Activated T-helper 9 cell treated with anti-CD3 and anti-CD28 coated beads, Interleukin-2, amount 50 U/mL, for 16 hours (primary cell): ENCODE measurements at places on chromosomes 4 and X.

DNA sequence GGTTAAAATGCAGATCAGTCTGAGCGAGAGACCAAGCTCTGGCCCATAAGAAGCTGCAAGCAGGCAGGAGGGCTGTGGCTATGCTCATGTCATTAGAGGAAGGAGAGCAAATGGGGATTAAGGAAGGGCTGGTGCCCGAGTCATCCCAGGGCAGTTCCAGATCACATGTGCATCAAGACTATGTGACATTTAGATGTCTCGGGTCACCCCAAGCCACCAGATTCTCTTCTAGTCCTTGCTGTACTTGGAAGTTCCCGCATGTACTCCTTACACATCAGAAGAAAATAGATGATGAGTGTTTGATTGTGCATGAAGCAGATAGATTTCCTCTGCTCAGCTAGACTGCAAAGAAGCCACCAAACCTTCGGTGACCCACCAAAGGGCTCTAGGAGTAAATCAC is 42.1 kb upstream of the KLHL34 start:
- DNase-seq = no peak

DNA sequence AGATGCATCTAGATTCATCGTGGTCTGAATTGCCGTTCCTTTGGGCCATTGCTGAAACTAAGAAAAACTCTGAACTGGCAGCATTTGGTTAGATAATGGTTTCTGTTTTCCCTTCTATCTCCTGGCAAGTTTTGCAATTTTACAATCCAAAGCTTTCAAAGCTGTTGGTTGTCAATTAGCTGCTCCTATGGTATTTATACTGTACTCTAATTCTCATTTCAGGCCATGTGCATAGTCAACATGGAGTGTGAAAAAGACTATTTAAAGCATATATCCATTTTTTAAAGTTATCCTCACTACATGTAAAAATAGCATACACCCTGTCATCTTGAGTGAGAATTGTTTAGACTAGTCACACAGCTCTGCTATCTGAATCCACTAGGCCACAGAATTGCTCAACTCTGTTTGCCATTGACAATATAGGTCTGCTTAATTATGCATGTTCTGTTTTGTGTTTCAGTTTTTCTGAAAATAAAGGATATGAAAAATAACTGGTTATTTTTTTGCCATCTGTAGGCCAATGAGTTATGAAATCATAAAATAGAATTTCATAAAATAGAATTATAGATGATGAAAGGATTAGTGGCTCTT is 27.7 kb upstream of the TEC start:
- no peak for DNase-seq

GRCh38 chr4:89196056-89196674 is 84.8 kb downstream of the TIGD2 start:
- DNase-seq = no peak

DNA sequence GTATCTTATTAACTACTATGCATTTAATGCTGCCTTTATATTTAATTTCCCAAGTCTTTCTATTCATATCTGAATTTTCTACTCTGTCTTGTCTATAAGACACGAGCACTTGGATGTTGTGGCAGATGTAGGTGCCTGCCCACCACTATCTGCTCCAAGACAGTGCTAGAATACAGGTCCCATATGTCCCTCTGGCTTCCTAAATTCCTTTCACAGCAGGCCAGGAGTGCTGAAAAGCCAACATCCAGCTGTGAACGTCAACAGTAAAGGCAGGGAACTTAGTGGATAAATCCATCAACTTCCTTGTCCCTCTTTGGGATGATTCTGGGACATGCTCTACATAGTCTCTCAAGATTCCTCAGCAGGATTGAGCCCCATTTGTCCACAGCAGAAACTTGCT is 245.1 kb upstream of the ETNPPL start:
- no peak for DNase-seq

- DNase-seq = no peak
These were observed 1077.3 kb downstream of the RAPGEF2 start for GRCh38 chr4:160180211-160180610.

DNA sequence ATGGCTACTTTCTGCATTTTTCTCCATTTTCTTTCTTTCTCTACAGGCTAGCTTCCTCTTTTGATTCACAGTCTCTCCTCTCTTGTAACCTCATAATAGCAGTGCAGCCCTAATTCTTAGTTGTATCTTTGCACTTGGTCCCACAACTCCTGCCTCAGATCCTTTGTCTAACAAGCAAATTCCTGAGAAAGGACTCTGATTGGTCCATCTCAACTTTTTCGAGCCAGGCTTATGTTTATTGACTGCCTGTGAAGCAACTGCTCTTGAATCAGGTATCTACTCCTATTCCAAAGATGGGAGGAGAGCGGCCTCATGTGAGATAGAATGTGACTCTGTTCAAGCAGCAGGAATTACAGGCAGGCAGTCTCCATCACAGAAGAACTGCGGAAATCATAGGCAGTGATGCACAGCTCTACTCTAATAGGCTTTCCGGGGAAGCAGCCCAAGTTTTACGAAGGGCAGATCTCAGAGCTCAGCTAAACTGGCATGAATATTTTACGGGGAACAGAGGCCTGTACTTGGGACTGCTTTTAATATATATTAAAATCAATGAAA is 123.5 kb downstream of the GABRB1 start:
- no peak for DNase-seq

GRCh38 chr4:105650190-105650589 is 58.3 kb downstream of the INTS12 start:
- DNase-seq = no peak

DNA sequence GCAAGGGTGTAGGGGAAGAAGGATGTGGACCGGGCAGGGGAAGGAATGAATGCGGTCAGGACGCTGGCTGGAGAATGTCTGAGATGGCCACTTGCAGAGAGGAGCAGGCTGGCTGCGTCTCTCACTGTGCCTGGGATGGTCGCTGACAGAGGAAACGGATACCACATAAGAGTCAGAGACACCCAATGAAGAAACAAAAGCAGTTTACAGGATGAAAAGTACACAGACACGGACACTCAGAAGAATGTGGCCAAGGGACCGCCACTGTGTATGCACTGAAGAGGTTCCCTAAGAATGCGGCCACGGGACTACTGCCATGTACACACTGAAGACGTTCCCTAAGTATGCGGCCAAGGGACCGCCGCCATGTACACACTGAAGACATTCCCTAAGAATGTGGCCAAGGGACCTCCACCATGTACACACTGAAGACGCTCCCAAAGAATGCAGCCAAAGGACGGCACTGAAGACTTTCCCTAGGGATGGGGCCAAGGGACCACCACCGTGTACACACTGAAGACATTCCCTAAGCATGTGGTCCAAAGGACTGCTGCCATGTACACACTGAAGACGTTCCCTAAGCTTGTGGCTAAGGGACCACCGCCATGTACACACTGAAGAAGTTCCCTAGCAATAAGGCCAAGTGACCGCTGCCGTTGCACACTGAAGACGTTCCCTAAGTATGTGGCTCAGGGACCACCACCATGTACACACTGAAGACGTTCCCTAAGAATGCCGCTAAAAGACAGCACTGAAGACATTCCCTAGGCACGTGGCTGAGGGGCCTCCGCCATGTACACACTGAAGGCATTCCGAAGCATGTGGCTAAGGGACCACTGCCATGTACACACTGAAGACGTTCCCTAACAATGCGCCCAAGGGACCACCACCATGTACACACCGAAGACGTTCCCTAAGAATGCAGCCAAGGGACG is 32.2 kb downstream of the DHRSX start:
- no peak for DNase-seq

GRCh38 chrX:56066016-56066415 is 166.1 kb upstream of the KLF8 start:
- no peak for DNase-seq

GRCh38 chr4:163681208-163681821 is 186.8 kb downstream of the TMA16 start:
- DNase-seq = no peak

DNA sequence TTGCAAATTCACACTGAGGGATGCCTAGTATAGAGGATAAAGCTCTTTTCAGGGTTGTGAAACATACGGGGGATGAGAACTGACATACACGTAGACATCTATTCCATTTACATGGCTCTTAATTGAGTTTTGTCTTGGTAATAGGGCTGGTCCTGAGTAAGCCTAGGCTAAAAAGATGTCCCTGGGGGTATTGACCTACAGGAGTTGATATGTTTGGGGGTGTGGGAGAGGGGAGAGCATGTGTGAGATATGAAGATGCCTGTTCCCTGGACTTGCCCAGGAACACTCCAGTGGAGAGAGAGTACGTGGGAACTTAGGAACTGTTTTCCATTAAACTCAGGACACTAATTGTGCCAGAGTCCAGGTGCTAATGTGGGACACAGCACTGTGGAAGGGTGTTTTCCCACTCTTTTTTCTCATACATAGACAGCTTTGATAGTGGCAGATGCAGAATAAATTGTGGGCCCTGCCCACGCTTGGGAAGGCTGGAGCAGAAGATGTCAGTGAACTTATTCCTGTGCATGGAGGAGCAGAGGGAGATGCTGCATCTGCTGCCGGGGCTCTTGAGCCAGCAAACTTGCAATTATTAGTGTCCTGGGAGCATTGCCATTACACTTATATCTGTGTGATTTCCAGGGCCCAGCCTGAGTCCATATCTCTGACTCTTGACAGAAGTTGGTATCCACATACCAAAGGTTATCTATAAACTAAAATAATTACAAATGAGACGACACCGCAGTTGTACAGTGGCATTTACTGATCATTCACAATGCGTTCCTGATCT is 20.7 kb downstream of the SYNPO2 start:
- no peak for DNase-seq

DNA sequence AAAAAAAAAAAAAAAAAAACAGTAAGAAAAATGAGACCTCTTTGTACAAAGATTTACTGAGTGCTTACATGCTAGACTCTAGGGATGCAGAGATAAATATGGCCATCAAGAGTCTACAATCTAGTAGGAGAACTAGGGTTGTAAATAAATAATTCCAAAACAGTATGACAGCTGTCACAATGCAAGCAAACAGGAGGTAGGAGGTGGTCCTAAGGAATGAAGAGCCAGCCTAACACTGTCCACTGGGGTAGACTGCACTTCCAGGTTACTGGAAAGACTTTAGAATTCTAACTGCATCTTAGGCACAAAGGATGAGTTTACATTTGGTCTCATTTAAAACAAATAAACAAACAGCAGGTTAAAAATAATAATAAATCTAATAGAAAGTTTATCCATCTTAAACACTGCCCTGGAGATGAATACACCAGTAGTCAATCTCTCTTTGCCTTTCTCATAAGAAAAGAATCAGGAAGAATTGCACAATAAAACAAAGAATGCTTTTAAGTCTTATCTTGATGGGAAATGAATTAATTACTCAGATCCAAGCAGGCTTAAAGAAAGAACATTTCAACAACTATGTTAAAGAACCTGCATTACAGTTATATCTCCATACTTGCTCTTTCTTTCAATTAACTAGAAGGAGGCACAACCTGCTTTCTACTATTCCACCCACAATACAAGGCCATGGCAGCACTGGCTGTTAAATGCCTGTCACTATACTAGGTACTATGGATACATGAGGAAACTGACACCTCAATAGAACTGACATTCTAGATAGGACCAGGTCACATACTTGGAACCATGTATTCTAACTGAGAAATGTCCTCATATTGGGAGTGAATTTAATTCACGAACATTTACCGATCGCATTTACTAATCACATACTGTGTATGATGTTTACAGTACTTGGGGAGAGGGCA is 12.7 kb downstream of the ADGRA3 start:
- DNase-seq = no peak

DNA sequence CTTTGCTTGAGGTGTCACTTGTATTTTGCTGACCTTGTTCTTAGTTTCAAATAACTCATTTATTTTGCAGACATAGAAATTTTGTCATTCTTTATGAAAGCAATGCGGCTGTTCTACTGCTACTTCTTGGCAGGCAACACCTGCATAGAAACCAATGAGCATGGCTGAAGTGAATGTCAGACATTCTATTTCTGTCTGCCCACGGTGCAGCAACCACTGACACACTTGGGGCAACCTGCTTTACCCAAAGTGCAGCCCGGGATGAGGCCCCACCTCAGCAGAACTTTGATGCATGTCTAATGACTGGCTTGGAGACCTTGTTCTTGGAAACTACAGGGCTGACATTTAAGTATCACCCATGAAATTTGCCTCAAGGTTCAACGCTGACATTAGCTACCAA is 93.6 kb downstream of the RBM47 start:
- DNase-seq = no peak

DNA sequence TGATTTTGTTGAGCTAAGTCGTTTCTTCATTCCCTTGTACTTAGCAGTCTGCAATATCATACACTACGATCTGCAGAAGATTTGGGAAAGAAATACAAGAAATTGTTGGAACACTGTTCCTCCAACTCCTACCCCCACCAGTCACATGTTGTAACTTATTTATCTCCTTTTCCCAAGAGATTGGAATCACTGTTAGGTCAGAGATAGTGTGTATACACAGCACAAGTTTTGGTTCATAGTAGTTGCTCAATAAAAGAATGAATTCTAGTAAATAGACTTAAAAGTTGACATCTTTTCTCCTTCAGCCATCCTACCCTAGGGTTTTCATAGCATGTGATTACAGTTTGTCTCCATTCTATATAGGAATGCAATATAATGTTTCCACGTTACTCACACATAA is 68.8 kb downstream of the ARFIP1 start:
- DNase-seq = no peak

DNA sequence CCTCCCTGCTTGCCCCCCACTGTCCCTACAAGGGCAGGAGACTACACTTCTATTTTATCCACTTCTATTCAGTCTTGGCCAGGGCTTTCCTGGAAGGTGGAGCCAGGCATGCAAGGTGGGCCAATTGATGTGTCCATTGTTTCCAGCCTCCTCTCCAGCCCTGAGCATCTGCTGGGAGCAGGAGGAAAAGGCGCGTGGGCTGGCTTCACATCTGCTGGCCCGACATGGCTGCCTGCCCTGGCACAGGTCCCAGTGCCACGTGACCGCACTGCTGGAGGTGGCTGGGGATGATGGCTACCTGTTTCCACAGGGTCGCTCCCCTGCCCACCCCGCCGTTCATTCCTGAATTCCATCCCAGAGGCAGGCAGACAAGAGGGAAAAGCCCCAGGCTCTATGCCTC is 247.7 kb downstream of the AFAP1 start:
- no peak for DNase-seq

- DNase-seq = no peak
These were observed 31.8 kb downstream of the CXCL1 start for GRCh38 chr4:73901031-73901430.

DNA sequence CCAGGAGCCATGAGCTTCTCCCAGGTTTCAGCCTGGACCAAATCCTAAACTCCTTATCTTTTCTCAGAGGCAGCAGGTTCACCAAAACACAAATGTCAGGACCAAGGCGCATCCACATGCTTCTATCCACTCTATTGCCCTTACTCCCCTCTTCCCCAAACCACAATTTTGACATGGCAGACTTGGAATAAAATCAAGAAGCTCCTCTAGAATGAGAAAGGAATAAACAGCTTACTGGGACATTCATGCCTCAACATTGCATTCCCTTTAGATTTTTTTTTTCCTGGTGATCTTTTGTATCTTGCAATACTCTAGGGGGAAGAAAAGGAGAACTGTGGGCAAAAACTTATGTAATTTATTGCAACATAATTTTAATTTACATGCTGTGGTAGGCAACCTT is 119.1 kb downstream of the TSPAN5 start:
- no peak for DNase-seq
